ENCODE measurements at places on chromosomes 3 and 15.

DNA sequence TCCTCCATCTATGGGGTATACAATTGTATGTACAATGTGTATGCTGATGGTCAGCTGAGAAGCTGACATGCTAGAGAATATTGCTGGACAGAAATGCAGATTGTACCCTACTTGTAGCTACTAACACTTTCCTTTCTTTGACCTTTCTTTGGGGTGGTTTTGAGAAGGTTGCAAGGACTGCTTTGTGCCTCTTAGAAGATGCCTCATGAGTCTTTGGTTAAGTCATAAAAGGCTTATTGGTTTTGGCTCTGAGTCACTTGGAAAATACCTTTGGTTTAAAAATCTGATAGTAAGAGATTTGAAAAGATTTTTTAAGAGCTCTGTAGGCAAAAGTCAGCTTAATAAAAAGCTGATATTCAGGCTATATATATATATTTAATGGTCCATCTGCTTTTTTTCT lies 71.5 kb downstream of the ZMAT3 start:
- no peak for ATAC-seq

DNA sequence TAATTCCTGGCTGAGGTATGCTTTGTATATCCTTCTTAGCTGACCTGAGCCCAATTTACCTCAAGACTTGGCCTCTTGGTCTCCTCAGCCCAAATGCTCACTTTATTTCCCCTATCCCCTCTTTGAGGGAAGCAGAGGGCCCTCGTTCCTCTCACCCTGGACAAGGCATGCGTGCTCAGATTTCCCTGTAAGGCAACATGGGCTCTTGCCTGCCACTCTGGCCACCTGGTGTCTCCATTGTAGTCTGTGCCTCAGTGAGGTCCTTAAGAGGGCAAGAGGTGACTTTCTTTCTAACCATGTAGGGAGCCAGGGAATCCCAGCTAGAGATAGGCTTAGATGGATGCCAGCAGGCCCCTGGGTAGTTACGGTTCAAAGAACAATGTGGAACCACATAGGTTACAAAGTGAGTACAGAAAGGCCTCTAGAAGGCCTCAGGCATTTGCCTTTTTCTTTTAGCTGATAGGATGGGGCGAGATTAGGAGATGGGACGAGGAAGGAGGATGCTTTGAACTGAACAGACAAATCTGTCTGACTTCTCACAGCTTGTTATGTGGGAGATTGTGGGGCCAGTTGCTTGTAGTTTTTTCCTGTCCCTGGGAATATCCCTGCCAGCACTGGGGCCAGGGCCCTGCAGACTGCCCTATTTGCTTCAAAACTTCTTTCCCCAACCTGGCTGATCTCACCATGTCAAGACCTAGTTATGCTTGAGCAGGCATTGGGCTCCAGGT lies 1.1 kb upstream of the INTS14 start:
- no peak for ATAC-seq

- peak; percentile 80 for ATAC-seq
These were observed 17.9 kb upstream of the ANKRD28 start for GRCh38 chr3:15815696-15816095.

- ATAC-seq, result no peak
These were observed 165.6 kb downstream of the LRRK1 start for GRCh38 chr15:101084801-101085200.

GRCh38 chr3:58585994-58586393 lies 8.8 kb upstream of the FAM107A start:
- ATAC-seq, result no peak

- ATAC-seq, result no peak
These were observed 2.9 kb downstream of the CASR start for GRCh38 chr3:122186372-122186771.

GRCh38 chr3:169389925-169390253 lies 273.6 kb downstream of the MECOM start:
- ATAC-seq, result no peak
